ENCODE measurements at places on chromosomes 13 and 19.

DNA sequence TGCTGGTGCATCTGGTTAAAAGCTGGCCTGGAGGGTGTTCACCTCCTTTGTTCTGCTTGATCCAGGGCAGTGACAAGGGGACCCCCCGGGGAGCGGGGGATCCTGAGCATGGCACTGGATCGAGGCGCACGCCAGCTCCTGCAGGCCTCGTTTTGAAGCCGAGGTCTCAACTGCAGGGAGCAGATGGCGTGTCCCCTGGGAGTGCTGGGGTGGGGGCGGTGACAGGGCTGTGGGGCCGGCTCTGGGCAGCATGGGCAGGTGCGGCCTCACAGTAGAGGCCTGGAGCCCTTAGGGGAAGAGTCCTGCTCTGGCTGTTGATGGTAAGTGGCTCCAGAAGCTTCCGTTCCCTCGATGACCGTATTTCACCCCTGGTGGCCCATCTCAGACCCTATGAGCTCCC is 51.8 kb downstream of the CRTC1 start:
- no peak for DNase-seq

- peak; percentile 63 for DNase-seq
Observed at GRCh38 chr19:17862711-17863519, 3.2 kb downstream of the RPL18A start.

- no peak for DNase-seq
Observed at GRCh38 chr13:58728126-58728525, 1096.6 kb downstream of the PCDH17 start.

DNA sequence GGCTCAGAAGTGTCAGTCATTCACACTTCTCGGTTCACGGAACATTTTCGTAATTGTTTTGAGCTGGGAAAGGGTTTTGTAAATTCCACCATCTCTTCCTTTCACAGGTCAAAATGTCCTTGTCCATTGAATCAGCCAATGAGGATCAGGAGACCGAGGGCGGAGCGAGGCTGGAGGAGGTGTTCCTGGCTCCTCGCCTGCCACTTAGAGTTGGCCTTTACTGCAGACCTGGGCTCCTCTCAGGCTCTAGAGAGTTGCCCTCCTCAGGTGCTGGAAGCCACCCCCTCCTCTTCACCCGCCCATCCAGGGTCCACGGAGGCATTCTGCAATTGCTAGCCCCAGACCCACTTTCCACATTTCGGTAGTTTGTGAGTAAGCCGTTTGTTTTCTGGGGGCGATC is 370.4 kb downstream of the IRS2 start:
- DNase-seq, result no peak

- DNase-seq, result no peak
Observed at GRCh38 chr19:31104451-31104850, 244.8 kb downstream of the TSHZ3 start.

DNA sequence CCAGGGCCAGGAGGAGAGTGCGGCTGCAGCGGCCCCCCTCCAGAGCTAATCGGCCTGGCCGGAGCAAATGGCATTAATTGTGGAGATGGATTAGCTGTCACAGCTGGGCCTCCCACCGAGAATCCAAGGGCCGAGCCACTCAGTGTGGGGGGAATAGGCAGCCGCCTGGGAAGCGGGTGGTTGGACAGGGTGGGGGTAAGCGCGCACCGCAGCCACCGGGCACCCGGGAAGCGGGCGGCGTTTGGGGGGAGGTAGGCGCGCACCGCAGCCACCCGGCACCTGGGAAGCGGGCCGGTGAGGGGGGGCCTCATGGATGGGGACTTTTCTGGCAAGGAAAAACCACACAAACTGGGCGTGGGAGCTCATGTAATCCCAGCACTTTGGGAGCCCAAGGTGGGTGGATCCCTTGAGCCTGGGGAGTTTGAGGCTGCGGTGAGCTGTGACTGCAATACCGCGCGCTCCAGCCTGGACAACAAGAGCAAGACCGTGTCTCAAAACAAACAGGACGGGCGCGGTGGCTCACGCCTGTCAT is 9.7 kb downstream of the R3HDM4 start:
- no peak for DNase-seq

- no peak for DNase-seq
Observed at GRCh38 chr19:19338082-19338481, 17.5 kb downstream of the MAU2 start.

DNA sequence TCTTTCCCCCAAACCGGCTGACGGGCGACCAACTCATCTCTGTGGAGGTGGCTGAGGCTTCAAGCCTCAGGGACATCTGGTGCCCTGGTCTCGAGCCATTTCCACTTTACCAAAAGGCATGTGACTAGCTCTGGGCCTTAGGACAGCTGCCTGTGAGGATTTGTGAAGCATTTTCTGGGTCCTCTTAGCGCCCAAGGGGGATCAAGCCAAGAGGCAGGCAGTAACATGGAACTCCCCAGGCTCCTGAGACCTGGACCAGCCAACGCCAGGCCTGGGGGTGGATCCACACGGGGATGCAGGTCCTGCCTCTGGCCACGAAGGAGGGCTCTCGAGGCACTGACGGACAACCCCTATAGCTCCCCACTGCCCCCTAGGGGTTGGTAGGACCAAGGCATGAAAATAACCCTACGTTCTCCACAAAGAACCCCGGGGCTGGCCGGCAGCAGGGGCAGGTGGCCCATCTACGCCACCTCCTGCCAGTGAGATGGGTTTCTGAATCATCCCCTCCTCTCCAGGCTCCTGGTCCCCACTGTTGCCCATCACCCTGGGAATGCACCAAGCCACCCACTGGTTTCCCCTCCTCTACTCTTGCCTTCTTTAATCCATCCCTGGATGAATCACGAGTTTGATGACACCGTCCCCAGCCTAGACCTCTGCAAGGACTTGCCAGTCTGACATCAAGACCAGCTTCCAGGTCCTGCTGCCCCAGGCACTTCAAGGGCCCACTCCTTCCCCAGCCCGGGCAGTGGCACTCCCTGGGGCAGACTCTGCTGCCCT is 7.0 kb upstream of the MYDGF start:
- DNase-seq, result peak; percentile 54

GRCh38 chr19:1233115-1233667 is 4.6 kb downstream of the CBARP start:
- no peak for DNase-seq

DNA sequence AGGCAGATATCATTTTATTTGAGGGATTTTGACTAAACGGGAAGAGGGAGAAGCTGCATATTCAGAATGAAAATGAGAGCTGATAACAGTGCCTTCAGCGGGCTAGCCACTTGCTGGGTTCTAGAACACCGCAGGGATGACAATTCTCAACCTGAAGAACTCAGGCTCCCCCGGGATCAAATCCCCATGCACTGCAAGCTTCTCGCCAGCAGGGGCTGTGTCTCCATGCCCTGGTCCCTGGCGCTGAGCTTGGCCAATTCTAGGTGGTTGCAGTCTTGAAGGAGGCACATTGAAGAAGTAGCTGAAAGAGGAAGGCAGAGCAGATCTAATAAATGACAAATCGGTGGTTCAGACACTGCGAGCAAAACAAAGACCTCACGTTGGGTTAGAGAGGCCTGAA is 128.7 kb downstream of the UQCRFS1 start:
- DNase-seq, result peak; percentile 17

- no peak for DNase-seq
Observed at GRCh38 chr13:88086577-88086976, 415.4 kb downstream of the SLITRK5 start.

- no peak for DNase-seq
Observed at GRCh38 chr19:33551676-33552075, 30.1 kb upstream of the PEPD start.

DNA sequence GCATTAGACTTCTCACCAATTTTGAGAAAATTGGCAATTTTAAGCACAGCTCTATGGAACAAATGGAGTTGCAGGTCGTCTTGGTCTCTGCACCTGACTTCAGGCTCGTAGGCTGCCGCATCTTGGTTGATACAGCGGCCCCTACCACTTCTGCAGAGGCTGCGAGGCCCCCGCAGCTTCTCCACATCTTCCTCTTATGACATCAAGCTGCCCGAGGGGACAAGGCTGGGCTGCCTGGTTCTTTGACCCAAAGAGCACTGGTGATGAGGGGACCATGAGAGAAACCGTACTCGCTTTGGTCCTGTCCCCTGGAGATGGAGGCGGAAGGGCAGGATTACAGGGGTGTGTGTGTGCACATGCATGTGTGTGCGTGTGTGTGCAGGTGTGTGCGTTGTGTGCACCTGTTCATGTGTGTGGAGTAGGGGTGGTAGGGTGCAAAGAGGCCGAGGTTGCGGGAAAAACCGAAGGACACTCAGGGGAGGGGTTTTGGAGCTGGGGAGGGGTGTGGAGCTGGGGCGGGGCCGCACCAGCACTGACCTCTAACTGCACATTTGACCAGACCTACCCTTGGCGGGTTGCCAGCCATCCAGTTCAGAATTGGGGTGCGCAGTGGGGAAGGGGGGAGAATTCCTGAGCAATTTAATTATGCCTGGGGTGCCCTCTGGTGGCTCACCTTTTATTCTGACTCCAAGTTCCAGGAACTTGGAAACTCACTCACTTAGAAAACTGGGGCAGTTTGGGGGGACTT is 65.1 kb upstream of the ARHGEF7 start:
- DNase-seq, result peak; percentile 35

GRCh38 chr13:49183672-49184325 is 36.3 kb upstream of the MLNR start:
- DNase-seq, result no peak

- DNase-seq, result no peak
Observed at GRCh38 chr19:30103981-30104380, 161.9 kb downstream of the URI1 start.

DNA sequence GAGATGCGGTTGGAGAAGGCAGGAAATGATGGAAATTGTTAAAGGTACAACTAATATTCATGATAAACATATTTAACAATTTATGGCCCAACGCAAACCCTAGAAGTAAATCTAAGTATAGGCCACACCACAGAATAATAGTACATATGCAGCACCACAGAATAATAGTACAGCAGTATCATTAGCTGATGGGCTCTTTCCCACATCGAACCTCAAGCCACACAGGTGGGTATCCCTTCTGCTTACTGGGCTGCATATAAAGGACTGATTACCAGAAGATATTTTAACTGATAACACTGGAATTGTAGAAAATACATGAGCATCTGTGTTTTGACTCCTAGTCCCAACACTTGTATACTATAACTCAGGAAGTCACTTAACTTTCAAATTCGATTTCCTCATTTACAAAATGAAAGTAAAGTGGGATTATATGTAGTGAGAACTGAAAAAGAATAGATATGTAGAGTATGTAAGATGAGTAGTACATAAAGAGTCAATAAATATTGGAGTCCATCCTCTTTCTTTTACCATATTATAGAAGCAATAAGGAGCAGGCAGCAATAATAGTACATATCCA is 91.5 kb downstream of the TSC22D1 start:
- DNase-seq, result peak; percentile 24

DNA sequence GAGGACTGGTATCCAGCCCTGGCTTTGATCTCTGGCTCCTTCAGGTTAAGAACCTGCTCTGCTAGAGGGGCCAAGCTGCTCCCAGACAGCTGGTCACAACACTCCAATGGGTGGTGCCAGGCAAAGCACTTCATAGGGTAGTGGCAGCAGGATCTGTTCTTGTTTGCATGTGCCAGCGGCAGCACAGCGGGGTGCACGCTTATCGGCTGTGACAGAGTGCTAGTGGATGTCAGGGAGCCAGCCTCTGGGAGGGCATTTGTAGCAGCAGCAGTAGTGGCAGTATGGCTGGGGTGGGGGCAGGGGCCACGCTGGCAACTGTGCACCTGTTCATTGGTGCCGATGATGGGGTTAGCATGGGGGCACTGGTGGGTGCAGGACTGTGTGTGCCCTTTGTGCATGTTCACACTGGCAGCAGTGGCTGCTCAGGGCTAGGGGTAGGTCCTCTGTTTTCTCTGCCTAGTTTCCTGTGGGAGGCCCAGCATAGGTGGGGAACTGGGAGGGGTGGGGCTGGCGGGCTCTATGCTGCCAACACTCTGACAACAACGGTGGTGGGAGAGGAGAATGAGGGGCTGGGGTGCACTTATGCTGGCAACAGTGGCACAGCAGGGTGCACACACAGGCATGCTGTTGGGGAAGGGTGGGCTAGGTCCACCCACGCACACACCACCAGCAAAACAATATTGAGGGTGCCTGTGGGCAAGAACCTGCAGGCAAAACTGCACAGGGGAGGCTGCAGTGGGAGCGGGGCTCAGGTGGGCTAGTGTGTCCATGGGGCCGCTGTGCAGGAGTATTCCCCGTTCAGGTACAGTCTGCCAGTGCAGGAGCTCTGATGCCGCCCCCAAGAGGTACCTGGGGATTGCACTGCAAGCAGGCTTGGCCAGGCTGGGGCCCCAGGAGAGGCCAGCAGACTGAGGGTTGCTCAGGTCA is 19.3 kb downstream of the AP1M1 start:
- DNase-seq, result no peak

GRCh38 chr13:74986609-74987008 is 495.4 kb downstream of the TBC1D4 start:
- no peak for DNase-seq

Data from GM12865 (cell line).